Fibroblast of villous mesenchyme (primary cell): ENCODE measurements at places on chromosomes 3 and 15. TPM values are rescaled to one million over a fixed set of nuclear protein-coding genes. Genes with fewer than 3 reads are reported as not detected.

DNA sequence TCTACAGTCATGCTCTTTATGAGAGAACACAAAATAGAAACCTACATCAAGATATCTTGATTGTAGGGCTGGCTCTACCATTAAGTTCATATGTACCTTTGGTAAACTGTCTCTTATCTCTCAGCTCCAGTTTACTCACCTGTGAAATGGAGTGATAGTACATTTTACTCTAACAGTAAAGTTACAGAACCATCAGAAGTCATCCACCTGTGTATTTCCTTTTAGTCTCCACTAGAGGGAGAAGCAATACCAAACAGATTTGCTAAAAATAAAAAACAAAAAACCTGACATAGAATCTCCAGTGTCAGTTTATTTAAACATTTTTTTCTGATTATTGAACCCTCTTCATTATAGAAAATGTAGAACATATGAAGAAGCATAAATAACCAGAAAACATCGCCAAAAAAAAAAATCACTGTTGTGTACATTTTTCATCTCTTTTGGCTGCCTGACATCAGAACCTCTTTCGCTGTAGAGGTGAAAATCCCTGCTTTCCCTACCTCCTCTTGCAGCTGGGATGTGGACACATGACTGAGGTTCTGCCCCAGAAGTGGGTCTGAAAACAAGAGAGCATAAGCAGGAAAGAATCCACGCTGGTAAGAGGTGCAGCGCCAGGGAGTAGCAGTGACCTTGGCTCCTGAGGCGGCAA, 48.7 kb upstream of the WDR72 start:
- peak; percentile 1 for DNase-seq

- DNase-seq: peak; percentile 82
Observed at GRCh38 chr15:77312523-77312922, 107.4 kb downstream of the PEAK1 start.

- DNase-seq: no peak
Observed at GRCh38 chr15:78617076-78617475, 3.7 kb downstream of the CHRNA3 start.

CHRFAM7A gene
- under 0.01 and 0.86 TPM in 2 replicates for total RNA-seq
